ENCODE measurements at places on chromosomes 11 and 22. TPM values are rescaled to one million over a fixed set of nuclear protein-coding genes. Genes with fewer than 3 reads are reported as not detected.

The CDHR5 gene
- 0.10 TPM for total RNA-seq

The CSF2RB gene
- total RNA-seq: 17.4 TPM

The MMP7 gene
- total RNA-seq: 0.31 TPM

The CFAP300 gene
- total RNA-seq: not detected

The SEPTIN3 gene
- 0.10 TPM for total RNA-seq

The OR10A2 gene
- not detected for total RNA-seq

The ENTHD1 gene
- 0.10 TPM for total RNA-seq

The OPCML gene
- under 0.01 TPM for total RNA-seq

The CHADL gene
- 1.5 TPM for total RNA-seq

All from mononuclear cell (primary cell).